Vagina (tissue), 2 donors: ENCODE measurements at places on chromosomes 6 and 20.

GRCh38 chr6:45568626-45569025 lies 190.9 kb upstream of the SUPT3H start:
- no peak overlapping the region for H3K27ac ChIP-seq
- no peak overlapping the region for H3K4me3 ChIP-seq
- no peak for DNase-seq
- no peaks in the 10 kb centered on the region for H3K36me3 ChIP-seq

DNA sequence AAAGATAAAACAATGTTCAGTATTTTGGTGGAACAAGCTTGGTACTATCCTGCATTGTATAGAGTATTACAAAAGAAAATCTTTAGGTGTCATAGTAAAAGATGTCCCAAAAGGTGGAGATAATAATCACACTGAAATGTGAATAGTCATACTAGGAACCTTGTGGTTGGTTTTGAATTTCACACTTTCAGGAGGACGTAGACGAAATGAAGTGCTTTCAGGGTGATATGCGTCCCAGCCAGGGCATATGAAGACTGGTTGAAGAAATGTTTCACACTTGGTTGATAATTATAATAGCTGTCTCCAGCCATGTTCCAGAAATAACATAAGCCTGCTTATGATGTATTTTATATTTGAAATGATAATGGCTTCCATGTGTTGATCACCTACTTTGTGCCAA lies 60.4 kb downstream of the SCAND1 start:
- no peak overlapping the region for H3K27ac ChIP-seq
- DNase-seq = no peak
- peaks cover 6% of the 10 kb centered on the region for H3K4me1 ChIP-seq

- no peaks in the 10 kb centered on the region for H3K27me3 ChIP-seq
- DNase-seq = no peak
- peaks cover 10% of the 10 kb centered on the region for H3K36me3 ChIP-seq
Observed at GRCh38 chr6:39102821-39103136, 12.2 kb downstream of the SAYSD1 start.

- no peaks in the 10 kb centered on the region for H3K27me3 ChIP-seq
- no peak for DNase-seq
- H3K4me1 ChIP-seq = peaks cover 18% of the 10 kb centered on the region
Observed at GRCh38 chr6:73262671-73263569, at the start of gene KHDC1. Gene KHDC1, minus strand, starts transcription at chr6:73263196. Its CDS starts 20,679 bp downstream, at chr6:73242517.

DNA sequence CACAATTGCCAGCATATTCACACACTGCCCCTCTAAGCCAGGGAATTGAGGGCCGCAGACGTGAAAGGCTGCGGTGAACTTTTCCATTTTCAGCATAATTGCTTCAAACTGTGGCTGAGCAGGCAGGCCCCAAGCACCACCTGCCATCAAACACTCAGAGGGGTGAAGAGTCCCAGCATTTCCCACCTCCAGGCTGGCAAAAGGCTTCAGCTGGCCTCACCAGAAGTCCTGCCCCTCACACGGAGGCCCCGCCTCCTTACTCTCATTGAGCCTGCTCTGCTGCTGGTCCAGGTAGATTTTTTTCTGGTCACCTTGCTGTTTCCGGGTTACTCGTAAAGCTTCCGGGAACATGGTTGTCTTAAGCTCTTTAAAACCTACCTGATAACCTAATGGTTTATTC lies 52.0 kb upstream of the PRELID3B start:
- H3K4me3 ChIP-seq = no peak overlapping the region
- H3K36me3 ChIP-seq = no peaks in the 10 kb centered on the region
- no peak overlapping the region for H3K27ac ChIP-seq

DNA sequence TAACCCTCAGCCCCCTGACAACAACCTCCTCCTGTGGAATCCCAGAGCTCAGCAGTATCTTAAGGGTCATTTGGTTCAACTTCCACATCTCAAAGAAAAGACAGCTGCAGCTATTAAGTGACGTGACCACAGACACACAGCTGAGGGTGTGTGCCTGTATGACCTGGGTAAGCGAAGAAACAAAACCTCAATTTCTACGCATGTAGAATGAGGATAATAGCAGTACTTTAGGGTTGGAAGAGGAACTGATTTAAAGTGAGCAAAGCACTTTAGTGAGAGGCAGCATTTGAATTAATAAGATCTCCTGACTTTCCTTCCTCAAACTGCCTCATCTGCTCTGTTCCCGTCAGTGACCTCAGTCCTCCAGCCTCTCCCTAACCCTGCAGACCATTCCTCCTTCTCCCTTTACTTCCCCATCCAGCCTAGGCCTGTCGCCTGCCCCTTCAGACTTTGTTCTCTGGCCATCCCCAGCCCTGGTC lies 6.8 kb upstream of the ARMC2 start:
- no peaks in the 10 kb centered on the region for H3K36me3 ChIP-seq
- no peak overlapping the region for H3K27ac ChIP-seq
- no peak for DNase-seq
- H3K27me3 ChIP-seq = no peaks in the 10 kb centered on the region

- no peaks in the 10 kb centered on the region for H3K4me1 ChIP-seq
- H3K27me3 ChIP-seq = no peaks in the 10 kb centered on the region
- no peak overlapping the region for H3K4me3 ChIP-seq
- no peak for DNase-seq
- H3K27ac ChIP-seq = no peak overlapping the region
Observed at GRCh38 chr6:170371080-170371479, 64.5 kb downstream of the FAM120B start.

DNA sequence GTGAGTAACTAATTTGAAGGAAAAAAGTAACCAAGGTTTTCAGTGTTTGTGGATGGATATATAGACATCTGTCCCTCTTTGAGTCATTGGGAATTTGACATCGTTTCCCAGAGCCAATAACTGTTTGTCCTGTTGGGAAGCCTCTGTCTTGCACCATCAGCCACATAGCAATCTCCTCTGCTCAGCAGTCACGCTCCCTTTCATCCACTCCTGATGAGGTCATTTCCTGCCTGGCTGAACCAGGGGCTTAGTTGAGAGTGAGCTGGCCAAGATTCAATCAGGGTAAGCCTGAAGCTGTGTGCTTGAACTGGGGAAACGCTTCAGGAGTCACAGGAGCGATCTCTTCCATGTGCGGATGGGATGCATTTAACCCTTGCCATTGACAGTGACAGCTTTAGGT lies 121.5 kb upstream of the FOXQ1 start:
- no peak overlapping the region for H3K4me3 ChIP-seq
- H3K27ac ChIP-seq = no peak overlapping the region
- no peaks in the 10 kb centered on the region for H3K27me3 ChIP-seq
- DNase-seq = no peak
- no peaks in the 10 kb centered on the region for H3K4me1 ChIP-seq
- H3K36me3 ChIP-seq = no peaks in the 10 kb centered on the region

- no peaks in the 10 kb centered on the region for H3K4me1 ChIP-seq
- H3K4me3 ChIP-seq = no peak overlapping the region
- no peaks in the 10 kb centered on the region for H3K27me3 ChIP-seq
- DNase-seq = no peak
Observed at GRCh38 chr20:12072954-12073264, 155.2 kb downstream of the BTBD3 start.

DNA sequence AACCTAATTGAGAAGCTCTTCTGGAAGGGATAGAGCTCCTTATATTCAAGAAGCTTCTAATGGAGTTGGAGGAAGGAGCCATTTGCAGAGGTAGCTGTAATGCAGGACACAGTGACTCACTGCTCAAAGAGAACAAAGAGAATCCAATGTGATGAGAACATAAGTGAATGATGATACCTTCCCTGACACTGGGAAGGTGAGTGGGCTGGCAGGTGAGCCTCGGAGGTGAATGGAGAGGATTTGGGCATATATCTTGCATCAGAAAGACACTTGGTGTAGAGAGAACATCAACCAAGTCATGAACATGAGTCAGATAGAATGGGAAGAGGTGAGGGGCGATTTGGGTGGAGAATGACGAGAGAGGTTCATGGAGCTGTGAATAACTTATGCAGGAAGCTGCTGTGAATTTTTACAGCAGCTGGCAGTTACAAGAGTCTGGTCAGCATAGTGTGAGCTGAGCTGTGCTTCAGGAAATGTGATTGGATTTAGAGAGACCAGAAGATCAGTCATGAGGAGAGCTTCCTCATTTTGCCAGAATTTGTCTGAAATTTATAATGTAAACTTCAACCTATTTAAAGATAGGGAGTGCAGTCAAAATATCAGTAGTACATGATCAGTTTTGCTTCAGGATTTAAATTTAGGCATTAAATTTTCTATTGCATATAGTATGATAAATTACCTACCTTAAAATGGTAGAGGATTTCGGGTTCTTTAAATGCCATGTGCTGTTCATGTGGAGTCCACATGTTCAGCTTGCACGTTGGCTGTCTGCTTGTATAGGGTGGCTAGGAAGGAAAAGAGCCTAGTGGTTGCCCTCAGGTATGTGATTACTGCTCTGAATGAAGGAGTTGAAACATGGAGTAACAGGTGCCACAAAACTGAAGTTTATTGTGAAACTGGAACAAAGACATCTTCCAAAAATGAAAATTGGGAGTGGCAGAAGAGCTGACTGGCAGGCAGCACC lies 59.2 kb upstream of the KIF25 start:
- H3K36me3 ChIP-seq = peaks cover under 1% of the 10 kb centered on the region
- no peak for DNase-seq
- no peaks in the 10 kb centered on the region for H3K4me1 ChIP-seq
- no peak overlapping the region for H3K27ac ChIP-seq
- no peaks in the 10 kb centered on the region for H3K27me3 ChIP-seq

GRCh38 chr20:3751675-3752385 lies 15.7 kb downstream of the ADISSP start:
- H3K36me3 ChIP-seq = no peaks in the 10 kb centered on the region
- H3K4me1 ChIP-seq = no peaks in the 10 kb centered on the region
- no peak for DNase-seq

GRCh38 chr20:38181207-38181801 lies 16.2 kb upstream of the TGM2 start:
- DNase-seq = no peak
- H3K27me3 ChIP-seq = no peaks in the 10 kb centered on the region
- no peaks in the 10 kb centered on the region for H3K36me3 ChIP-seq

- H3K4me3 ChIP-seq = no peak overlapping the region
- no peaks in the 10 kb centered on the region for H3K4me1 ChIP-seq
- H3K27ac ChIP-seq = no peak overlapping the region
- no peak for DNase-seq
Observed at GRCh38 chr6:38822963-38823362, 107.9 kb downstream of the DNAH8 start.

DNA sequence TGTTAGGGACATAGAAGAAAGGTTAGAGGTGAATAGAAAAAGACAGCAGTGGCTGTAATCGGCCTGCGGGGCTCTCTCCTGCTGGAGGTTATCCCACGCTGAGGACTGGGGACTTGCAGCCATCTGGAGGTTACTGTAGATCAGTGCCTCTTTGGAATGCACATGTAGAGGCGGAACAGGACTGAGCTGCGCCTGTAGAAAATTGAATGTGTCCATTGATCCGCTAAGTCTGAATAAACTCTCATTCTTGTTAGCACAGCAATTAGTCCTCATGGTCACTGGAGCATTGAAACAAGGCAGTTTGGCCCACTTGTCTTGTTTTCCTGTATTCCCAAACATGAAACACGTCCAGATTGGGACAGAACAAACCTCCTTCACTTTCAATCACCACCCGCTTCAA lies 46.3 kb upstream of the F13A1 start:
- H3K4me3 ChIP-seq = no peak overlapping the region
- H3K27ac ChIP-seq = no peak overlapping the region
- H3K4me1 ChIP-seq = no peaks in the 10 kb centered on the region
- DNase-seq = no peak

- H3K4me1 ChIP-seq = peaks cover 48% of the 10 kb centered on the region
- DNase-seq = no peak
- H3K4me3 ChIP-seq = no peak overlapping the region
- H3K27ac ChIP-seq = no peak overlapping the region
Observed at GRCh38 chr20:63856098-63856511, 5.2 kb upstream of the ABHD16B start.

DNA sequence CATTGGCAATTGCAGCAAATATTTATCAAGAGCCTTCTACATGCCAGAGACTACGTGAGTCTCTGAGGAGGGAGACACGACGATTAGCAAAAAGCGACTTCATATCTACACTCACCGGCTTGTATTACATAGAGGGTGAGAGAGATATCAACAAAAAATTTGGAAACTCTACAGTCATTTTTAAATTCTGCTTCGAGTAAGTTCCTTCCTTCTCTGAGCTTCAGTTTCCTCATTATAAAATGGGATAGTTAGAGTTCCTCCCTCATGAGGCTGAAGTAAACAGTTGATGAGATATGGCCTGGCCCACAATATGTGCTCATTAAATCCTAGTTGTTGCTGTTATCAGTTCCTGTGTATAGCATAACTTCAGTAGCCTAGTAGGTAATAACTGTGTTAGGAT lies 64.1 kb upstream of the SIRPA start:
- no peak overlapping the region for H3K4me3 ChIP-seq
- DNase-seq = no peak
- no peak overlapping the region for H3K27ac ChIP-seq
- H3K36me3 ChIP-seq = no peaks in the 10 kb centered on the region
- H3K27me3 ChIP-seq = no peaks in the 10 kb centered on the region
- peaks cover 35% of the 10 kb centered on the region for H3K4me1 ChIP-seq
